ENCODE measurements at places on chromosomes 6 and 20.

DNA sequence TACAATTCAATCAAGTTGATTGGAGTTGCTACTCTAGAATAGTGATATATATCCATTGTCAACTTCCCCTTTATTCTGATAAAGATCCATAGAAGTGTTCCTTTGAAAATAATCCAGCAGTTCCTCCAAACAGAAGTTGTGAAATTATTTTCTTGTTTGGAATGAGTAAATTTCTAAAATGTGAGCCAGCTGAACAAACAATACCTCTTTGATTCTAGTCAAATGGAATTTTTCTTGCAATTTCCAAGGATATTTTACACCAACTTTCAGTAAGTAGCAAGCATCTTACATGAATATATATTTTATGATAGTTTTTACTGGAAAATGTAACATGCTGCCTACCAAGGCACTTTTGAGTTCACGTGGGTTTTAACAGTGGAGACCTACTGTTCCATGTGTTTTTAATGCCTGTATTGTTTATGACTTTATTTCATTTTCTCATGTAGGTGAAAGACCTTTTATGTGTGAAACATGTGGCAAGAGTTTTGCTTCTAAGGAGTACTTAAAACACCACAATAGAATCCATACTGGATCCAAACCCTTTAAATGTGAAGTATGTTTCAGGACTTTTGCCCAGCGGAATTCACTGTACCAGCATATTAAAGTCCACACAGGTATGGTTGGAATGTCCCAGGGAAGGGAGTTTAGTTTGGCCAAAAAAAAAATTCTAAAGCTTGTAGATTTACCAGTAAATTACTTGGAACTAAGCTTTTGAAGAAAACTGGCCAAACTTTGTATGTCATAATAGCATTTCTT lies 6.5 kb downstream of the GZF1 start:
- DNase-seq, result no peak

- no peak for DNase-seq
Observed at GRCh38 chr6:5765141-5765760, 241.5 kb downstream of the NRN1 start.

GRCh38 chr6:162644153-162644552 lies 83.4 kb downstream of the PRKN start:
- DNase-seq, result no peak

DNA sequence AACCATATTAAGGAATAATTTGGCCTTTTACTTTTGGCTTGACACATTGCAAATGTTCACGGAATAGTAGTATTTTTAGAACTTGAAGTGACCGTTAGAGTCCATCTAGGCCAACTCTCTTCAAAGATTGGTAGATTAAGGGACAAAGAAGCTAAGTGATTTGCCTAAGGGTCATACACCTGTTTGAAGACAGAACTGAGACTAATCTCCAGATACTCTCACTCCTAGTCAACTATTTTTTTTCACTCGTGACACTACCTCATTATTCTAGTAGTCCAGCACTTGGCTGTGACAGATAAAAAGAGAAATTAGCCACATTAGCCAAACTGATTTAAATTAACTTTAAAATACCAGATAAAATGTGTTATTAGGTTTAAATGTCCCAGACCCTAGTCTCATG lies 10.6 kb downstream of the ACSS2 start:
- no peak for DNase-seq

GRCh38 chr6:69294862-69295261 lies 501.9 kb downstream of the LMBRD1 start:
- DNase-seq, result no peak

DNA sequence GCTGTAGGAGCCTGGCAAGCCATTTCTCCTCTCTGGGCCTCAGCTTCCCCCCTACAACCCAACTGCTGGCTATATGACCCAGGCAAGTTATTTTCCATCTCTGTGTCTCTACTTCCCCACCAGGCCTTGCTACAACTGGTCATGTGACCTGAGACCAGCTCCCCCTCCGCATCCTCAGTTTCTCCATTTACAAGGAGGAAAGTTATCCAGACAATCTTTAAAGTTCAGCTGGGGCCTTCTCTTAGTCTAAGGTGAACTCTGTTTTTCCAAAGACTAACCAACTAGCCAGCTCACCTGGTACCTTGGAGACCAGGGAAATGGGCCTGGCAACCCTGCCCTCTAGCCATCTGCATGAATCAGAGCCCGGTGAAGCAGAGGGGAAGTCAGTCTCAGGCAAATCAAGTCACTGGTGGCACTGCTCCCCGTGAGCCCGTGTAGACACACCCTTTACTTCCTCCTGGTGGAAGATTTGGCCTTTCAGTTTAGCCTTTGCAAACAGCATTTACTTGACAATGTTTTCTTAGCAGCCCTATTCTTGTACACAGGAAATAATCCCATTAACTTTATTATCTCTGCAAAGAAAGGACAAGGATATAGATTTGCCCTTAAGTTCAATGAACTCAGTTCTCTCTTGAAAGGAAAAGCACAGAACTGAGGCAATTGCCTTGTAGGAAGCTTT lies 157.7 kb downstream of the VEGFA start:
- no peak for DNase-seq

- no peak for DNase-seq
Observed at GRCh38 chr20:15139522-15139921, 802.1 kb upstream of the FLRT3 start.

GRCh38 chr6:63403725-63404124 lies 83.9 kb upstream of the LGSN start:
- no peak for DNase-seq

- no peak for DNase-seq
Observed at GRCh38 chr6:139920776-139921100, 546.3 kb upstream of the CITED2 start.

GRCh38 chr6:37170273-37171200 lies 585 bp downstream of the PIM1 start:
- no peak for DNase-seq

GRCh38 chr6:156691018-156691417 lies 86.2 kb upstream of the ARID1B start:
- no peak for DNase-seq

GRCh38 chr6:168596344-168596743 lies 155.4 kb downstream of the SMOC2 start:
- no peak for DNase-seq

DNA sequence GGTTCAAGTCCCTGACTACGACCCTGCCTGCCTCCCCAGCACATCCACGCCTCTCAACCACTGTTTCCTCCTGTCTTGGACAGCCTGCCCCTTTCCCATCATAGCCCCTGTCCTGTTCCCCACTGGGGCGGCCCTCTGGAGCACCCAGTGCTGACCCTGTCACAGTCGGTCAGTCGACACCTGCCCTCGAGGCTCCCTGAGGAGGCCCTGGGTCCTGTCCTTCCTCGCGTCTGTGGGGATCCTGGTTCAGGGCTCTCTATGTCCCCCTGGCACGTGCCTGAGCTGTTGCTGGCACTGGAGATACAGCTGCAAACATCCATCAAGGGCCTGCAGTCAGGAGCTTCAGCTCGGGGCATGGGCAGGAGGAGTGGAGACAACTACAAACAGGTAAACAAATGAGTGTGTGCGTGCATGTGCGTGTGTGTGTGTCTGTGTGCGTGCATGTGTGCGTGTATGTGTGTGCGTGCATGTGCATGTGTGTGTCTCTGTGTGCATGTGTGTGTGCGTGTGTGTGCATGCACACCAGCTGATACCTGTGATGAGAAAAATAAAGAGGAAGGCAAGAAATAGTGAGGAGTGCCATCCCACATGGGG lies 132.8 kb downstream of the PHACTR3 start:
- no peak for DNase-seq

DNA sequence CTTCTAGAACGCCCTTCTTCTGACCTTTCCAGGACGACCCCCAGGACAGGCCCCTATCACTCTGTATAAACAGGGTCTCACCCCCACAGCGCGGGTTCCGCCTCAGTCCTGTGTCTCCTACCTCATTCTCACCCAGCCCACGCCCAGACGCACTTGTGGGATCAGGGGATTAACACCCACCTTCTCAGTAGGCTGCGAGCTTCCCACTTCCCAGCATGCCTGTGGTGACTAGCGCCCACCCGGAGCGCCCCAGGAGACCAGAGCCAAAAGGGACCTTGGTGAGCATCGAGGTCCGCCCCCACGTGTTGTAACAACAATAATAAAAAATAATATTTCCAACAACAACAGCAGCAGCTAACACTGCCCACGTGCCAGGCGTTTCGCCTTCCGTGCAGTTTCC lies 40.9 kb upstream of the NOL4L start:
- DNase-seq, result no peak

GRCh38 chr6:41785689-41786450 lies 1.6 kb upstream of the TOMM6 start:
- DNase-seq, result peak; percentile 42

DNA sequence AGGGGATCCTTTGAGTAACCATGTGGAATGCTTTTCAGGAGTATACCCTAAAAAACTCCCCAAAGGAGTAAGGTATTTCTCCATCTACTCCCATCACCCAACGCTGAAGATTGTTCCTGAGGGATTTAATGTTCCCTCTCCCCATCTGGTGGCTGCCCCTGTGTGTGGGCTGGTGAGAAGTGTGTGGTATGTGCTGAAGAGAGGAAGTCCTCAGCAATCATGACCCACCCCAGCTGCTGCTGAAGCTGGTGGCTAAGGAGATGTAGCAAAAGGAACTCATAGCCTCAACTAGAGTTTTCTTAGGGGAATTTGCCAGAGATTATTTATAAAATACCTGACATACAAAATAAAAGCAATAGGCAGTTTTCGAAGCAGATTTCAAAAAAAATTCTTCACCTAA lies 114.3 kb upstream of the JAG1 start:
- DNase-seq, result no peak

- DNase-seq, result no peak
Observed at GRCh38 chr6:7171119-7171518, 63.4 kb downstream of the RREB1 start.

GRCh38 chr20:63939061-63939935 lies 16.9 kb downstream of the UCKL1 start:
- DNase-seq, result no peak

GRCh38 chr6:147733686-147734085 lies 225.2 kb downstream of the SAMD5 start:
- DNase-seq, result no peak

All from substantia nigra (tissue), 51 donors.